Activated T-cell treated with anti-CD3 and anti-CD28 coated beads, Interleukin-2, amount 50 U/mL, for 48 hours (primary cell): ENCODE measurements at places on chromosomes 16 and 17.

GRCh38 chr16:85901773-85902365 lies 2.9 kb downstream of the IRF8 start:
- no peak for DNase-seq

DNA sequence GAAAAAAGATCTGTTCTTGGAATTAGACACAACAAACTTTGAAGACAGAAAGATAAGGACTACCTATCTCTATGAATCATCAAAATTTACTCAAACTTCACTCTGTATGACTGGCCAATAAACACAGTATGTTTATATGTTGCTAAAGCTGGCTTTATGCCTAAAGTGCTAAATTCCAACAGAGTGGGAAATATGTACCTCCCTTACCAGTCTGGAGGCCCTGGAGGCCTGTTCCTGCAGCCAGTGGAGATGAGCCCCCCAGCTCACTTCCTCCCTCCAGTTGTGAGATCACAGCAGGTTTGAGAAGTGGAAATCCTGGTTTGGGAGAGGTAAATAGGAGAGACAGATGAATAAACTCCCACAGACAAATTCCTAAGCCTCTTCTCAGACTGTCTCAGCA lies 9.0 kb downstream of the ZNF23 start:
- DNase-seq = no peak

- DNase-seq = peak; percentile 83
Observed at GRCh38 chr16:80569440-80570105, 28.8 kb downstream of the DYNLRB2 start.

DNA sequence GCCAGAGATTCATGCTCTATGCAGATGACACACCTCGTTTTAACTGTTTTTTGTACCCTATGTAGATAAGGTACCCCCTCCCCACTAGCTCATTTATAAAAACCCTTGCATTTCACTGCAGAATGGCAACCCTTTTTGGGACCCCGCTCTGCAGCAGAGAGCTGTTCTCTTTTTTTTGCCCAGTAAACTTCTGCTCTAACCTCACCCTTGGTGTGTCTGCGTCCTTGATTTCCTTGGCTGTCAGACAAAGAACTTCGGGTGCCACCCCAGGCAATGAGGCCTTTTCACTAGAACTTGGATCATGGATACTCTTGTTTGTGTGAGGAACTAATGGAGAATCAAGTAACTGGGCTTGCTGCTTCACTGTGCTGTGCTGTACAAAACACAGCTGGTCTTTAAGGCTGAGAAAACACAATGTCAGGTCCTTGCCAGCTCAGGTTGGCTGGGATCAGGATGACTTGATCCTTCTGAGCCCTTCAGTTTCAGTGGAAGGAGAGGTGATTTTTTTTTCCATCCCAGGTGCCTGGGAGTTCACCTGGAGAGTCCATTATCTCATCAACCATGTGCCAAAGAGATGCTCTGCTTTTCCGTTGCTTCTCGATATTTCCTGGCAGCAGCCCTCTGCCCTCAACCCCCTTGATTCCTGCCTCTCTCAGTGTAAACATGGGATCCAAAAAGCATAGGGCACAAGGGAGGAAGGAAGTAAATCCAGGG lies 133.2 kb upstream of the FAM20A start:
- DNase-seq = no peak

- DNase-seq = no peak
Observed at GRCh38 chr16:51761001-51761400, 609.9 kb upstream of the SALL1 start.

DNA sequence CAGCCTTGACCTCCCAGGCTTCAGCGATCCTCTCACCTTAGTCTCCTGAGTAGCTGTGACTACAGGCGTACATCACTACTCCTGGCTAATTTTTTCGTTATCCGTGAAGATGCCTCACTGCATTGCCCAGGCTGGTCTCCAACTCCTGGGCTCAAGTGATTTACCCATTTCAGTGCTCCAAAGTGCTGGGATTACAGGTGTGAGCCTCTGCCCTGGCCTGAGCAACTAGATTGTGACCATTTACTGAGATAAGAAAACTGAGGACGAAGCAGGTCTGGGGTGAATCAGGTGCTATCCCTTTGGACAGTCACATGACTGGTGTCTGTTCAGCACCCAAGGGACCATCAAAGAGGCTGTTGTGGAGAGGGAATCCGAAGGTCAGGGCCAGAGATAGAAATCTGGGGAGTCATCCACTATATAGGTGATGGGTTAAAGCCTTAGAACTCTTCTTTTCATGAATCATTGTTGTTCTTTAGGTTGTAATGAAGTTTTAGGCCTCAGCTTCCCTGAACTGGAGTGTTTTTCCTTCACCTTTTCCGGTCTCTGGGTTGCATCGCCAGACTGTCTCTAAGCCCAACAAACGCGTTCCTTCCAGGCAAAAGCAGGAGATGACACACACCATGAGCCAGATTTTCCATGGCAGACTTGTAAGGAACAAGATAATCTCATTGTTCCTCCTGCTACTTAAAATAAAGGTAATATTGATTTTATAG lies 62.5 kb downstream of the FTO start:
- DNase-seq = no peak

DNA sequence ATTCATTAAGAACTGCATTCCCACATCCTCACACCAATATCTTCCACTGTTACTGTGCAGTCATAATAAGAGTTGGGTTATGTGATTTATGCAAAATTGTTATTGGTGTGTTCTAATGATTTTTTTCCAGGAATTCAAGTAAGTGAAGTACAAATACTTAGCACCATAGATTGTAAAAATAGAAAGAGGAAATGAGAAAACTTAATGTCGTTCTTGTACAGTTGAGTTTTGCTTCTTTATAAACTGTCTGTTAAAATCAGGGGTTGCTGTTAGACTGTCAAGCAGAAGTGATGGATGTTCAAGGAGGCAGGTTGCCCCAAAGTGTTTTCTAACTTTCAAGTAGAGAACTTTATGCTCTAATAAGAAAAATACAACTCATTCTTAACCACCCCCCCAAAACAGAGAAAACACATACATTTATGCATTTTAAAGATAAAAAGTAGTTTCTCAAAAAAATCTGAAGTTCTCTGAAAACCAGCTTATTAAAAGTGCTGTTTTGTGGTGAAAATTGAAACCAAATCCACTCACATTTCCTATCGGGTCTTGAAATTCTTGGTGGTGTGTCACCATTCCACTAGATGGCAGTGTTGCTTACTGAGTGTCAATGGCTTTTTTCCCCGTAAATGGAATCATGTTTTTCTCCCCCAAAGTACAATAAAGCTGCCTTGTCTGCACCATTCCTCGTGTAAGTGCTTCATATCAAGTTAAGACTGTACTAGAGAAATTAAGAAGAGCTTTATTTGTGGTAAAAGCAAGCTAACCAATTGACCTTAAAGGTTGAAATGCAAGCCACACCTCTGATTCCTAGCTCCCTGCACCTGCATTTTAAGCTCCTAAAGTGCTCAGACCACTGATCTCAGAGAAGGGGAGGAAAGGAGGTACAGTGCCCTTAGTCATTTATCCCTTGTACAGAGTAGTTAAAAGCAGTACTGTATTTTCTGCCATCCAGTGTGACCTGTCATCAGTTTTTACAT lies 4.7 kb upstream of the IGSF6 start:
- no peak for DNase-seq

GRCh38 chr17:8109661-8110455 lies 8.5 kb downstream of the ALOXE3 start:
- DNase-seq = peak; percentile 87

- no peak for DNase-seq
Observed at GRCh38 chr17:61495161-61495857, 43.1 kb downstream of the TBX4 start.

GRCh38 chr17:63579633-63580032 lies 21.1 kb upstream of the TACO1 start:
- no peak for DNase-seq

DNA sequence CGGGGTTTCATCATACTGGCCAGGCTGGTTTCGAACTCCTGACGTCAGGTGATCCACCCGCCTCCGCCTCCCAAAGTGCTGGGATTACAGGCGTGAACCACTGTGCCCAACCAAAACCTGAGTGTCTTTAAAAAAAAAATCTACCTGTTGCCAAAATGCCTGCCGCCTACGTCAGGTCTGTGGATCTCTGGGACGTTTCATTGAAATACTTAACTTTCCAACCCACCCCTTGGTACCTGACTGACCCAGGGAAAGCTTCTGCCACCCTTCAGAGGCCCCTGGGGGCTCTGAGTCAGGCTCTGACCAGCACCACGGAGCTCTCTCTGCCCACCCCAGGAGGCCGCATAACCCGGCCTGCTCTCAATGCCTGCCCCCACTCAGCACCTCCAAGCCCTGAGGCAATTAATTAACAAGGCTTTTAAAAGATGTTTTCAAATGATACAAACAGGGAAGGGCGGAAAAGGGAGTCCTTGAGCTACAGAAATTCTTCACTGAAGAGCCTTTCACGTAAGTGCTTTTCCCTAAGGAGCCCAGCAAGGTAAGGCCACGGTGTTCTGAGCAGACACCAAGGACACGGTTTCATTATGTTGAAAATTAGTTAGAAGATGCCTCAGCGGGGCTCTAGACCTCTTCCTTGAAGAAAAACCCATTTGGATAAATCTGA lies 29.3 kb upstream of the GSG1L start:
- DNase-seq = no peak

DNA sequence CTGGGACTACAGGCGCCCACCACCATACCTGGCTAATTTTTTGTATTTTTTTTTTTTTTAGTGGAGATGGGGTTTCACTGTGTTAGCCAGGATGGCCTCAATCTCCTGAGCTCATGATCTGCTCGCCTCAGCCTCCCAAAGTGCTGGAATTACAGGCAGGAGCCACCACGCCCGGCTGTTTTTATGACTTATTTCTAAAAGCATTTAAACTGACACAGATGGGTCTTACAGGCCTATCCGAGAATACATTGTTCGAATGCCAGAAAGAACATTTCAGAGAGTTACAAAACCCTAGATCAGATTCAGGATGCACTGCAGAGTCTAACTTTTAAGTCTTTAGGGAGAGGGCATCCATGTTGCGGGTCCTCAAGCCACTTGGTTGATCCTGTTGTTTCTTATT lies 234.7 kb upstream of the MAF start:
- DNase-seq = no peak

DNA sequence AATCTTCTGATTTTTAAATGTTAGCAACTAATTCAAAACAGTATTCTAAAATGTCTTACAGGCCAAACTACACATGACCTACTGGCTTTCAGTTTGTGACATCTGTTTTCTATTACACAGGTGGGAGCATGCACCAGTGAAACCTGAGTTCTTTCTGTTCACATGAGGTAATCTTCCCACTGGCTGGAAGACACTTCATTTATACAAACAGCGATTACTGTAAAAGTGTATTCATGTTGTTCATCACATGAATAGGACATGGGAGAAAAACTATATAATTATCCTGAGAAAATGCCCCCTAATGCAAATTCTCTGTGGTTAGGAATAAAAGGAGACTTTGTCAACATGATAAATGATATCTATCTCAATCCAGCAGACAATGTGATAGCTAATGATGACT lies 11.1 kb upstream of the PIK3R5 start:
- no peak for DNase-seq

DNA sequence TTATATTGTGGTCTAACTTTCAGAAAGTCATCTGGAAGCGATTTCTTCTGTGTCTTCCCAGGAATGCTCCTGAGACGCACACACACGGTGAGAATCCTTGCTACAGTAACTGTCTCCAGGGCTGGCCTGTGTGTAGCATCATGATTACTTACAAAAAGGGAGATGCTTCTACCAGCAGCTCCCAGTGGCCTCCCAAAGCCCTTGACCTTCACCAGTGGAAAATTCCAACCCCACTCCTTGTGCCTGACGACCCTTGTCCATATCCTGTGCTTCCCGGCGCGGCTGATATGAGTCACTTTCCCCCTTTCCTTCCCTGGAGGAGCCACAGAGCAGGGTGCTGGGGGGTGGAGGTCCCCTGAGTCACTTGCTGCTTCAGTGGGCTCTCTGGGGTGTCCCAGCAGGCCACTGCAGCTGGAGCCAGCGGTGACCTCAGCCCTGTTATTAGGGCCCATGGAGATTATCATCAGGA lies 22.1 kb upstream of the NAT9 start:
- no peak for DNase-seq

- no peak for DNase-seq
Observed at GRCh38 chr16:76276745-76277438, at the start of gene CNTNAP4. Gene CNTNAP4 (plus strand): TSS chr16:76277401. CDS start chr16:76277663, 262 bp downstream.

DNA sequence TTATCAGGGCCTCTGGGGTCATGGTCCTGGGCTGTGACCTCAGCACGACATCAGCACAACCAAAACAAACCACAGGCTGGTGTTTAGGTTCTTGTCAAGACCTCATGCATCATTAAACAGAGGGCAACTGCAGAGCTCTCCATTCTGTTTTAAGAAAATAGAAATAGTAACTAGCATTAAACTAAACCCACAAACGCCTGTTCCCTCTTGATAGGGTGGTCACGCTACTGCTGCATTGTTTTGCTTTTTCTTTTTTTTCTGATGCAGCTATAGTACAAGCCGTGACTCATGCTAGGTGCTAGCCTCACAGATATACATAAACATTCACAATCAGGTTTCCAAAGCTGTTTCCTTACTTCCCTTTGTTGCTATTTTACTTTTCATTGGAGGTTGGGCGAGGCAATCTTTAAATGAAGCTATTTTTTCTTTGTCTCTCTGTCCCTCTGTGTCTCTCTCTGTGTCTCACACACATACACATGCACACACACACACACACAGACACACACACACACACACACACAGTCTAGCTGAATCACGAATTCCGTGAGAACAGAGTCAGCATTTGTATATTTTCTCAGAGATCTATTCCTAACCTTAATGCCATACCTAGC lies 310.3 kb downstream of the CDH13 start:
- no peak for DNase-seq

DNA sequence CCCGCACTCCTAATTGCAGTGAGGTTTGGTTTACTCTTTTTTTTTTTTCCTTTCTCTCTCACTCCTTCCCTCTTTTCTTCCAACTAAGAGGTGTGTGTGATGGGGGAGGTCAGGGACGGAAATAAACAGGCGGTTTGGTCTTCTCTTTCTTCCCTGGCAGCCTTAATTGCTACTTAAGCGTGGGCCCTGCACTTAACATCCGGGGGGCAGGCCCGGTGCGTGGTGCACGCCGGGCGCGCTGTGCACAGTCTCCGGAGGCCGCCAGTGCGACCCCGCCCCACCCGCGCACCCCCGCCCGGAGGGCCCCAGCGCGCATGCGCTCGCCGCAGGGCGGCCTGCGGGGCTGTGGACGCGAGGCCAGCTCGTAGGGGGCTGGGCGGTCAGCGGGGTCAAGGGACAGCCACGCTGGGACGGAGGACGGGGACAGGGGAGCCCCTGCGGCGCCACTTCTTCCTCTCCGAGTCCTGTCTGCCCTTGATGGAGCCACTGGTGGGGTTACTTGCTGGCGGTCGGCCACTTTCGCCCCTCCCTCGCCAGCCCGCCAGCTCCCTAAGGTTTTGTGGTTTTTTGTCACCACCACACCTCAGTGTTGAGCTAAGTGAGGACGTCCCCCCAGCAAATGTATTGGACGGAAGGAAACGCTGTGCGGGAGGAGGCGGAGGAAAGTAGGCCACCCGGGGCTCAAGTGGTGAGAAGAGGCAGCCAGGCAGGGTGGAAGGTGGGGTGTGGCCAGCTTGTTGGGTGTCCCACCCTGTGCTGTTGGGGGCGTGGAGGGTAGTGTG lies 120.9 kb downstream of the MRM1 start:
- peak; percentile 90 for DNase-seq
